ENCODE measurements at places on chromosomes 7 and 10.

DNA sequence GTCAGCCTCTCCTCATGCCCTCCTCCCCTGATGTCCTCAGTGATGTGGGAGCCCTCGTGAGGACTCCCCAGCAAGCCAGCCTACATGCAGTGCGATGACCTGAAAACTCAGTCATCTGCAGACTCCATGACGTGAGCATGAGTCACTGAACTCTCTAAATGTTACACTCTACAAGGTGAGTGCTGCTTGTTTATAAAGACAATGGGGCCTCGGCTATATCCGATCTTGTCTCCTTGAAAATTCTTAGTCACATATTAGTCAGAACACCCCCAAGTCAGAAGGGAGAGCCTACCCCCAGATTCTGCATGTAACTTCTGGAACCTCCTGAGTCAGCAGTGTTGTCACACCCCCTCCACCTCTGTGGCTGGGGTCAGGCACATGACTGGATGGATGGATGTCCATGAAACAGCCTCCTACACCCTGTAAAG lies 673.8 kb downstream of the INHBA start:
- no peak for DNase-seq

DNA sequence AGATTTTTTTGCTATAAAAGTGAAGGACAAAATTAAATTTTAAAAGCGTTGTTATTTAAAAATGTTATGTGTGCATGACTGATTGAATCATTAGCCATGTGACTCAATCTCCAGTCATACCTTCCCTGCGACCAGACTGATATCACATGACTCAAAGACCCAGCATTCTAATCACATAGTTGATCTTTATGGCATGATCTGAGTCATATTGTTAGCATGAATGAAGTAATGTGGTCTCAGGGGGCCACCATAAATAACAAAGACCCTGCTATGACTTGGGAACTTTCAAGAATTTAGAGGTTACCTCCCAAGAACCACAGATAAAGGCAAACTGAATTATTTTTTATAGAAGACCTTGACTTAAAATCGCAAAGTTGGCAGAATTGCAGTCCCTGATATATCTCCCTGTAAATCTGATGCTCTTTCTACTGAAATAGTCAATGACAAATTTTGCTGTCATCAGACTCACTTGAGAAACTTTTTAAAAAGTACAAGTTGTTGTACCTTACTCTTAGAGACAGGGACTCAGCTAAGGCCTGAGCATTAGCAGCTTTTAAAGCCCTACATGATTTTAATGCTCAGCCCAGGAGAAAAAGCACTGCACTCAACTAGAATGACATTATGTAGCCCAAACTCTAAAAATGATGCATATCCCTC lies 717.3 kb downstream of the XPNPEP1 start:
- DNase-seq: no peak

GRCh38 chr10:89392974-89393373 lies 551 bp downstream of the IFIT1 start:
- no peak for DNase-seq

- no peak for DNase-seq
Measured at GRCh38 chr7:25565002-25565401, 336.7 kb upstream of the NPVF start.

- no peak for DNase-seq
Measured at GRCh38 chr7:128197589-128197988, 43.5 kb upstream of the LEP start.

- no peak for DNase-seq
Measured at GRCh38 chr10:43282881-43283280, 16.0 kb upstream of the RASGEF1A start.

- DNase-seq: no peak
Measured at GRCh38 chr7:77458786-77459185, 42.6 kb upstream of the GSAP start.

GRCh38 chr10:10530313-10530712 lies 487.4 kb upstream of the CELF2 start:
- DNase-seq: no peak

DNA sequence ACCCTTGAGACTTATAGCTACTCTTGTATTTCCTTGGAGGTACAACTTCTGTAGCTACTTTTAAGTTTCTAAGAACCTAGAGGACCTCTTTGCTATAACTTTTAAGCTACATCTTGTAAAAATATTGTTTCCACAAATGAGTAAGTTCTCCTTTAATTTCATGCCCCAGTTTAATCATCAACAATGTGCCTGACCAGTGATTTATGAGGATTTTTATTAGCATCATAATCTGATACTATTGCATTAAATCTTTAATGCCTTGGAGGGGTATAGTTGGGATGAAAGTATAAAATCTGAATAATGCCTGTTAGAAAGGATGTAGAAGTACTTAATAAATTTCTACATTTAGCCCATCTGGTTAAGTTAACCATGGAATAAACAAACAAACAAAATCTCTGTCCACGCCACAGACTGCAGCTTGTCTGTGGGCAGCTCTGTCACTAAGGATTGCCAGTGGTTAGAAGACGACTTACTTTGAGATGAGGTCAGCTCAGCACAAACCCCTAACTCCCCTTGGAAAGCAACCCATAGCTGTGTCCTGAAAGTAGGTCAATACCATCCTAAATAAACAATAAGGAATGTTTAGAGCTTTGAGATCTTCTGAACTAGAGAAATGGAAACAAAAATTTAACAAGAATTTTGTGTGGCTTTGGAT lies 18.3 kb downstream of the UBE2D1 start:
- DNase-seq: no peak

DNA sequence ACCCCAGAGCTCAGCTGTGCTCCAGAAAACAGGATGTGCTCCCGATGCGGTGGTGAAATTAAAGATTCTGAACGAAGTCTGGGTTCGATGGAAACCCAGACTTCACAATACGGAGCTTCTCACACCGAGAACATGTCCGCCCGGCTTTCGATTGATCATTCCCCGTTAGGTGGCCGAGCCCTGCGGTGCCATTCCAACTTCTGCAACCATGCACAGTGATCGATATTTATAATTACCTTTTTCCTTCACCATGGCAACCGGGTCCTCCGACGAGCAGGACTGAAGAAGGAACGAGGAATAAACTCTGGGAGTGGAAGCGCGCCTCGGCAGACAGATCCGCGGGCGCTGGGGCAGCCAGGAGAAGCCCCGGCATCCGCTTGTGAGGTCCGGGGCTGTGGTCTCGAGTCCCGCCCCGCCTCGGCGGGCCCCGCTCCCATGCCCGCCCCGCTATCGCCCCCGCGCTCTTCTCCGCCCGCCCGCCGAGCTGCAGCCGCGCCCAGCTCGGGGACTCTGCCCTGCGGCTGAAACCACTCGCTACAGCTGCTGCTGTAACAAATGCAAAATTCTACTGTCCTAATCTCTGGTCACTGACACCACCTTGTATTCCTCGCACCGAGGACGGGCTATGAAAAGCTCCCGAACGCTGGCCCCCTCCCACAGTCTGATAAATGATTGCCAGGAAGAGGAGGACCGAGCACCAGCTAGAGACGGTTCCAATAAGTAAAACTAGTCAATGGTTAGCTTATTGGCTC lies 26.2 kb downstream of the ABLIM1 start:
- DNase-seq: peak; percentile 21

- DNase-seq: no peak
Measured at GRCh38 chr7:36969376-36969775, 245.1 kb upstream of the AOAH start.

GRCh38 chr7:106063692-106064091 lies 48.4 kb downstream of the SYPL1 start:
- no peak for DNase-seq

GRCh38 chr10:96244354-96244753 lies 27.0 kb downstream of the BLNK start:
- no peak for DNase-seq

- DNase-seq: no peak
Measured at GRCh38 chr7:131381069-131381838, 53.6 kb downstream of the MKLN1 start.

DNA sequence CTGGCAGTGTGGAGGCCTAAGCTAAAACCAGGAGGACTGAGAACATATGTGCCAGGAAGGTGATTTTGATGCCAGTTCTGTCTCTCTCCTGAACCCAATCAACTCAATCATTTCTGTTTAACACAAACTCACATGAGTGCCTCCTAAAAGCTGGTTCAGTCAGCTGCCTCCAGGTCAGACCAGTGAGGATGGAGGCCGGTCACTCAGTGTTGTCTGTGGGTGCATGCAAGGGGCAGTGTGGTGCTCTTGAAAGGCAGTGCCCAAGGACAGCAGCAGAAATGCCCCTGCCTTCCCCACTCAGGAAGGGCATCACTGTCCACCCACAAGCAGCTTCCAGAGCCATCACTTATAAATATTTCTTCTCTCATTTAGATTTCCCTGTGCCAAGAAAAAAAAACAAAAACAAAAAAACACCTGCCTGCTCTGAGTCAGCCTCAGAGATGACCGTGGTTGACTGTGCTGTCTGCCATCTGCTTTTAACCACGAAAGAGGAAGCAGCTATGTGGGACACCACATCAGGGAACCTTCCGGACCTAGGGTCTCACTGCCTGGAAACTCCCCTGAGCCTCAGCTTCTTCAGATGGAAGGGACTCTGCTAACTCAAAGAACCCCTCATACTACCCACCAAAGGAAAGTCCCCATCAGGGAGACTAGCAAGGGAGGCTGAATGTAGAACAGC lies 39.1 kb downstream of the VOPP1 start:
- DNase-seq: peak; percentile 64

DNA sequence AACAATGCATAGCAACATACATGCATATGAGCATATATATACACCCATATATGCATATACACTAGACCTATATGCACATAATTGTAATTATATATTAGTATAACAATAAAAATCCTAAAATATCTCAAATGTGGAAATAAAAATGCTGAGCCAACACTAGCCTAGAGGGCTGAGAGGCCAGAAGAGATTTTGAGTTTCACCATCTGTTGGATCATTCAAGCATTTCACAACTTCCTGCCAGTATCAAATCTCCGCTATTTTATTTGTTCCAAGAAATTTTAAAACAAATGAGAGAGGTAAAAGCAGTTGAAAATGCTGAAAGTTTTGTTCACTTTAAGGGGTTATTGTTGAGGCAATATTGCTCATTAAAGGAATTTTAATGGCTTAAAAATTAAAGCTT lies 187.0 kb downstream of the PCDH15 start:
- DNase-seq: no peak

GRCh38 chr10:27041196-27041595 lies 59.1 kb downstream of the ANKRD26 start:
- DNase-seq: no peak

DNA sequence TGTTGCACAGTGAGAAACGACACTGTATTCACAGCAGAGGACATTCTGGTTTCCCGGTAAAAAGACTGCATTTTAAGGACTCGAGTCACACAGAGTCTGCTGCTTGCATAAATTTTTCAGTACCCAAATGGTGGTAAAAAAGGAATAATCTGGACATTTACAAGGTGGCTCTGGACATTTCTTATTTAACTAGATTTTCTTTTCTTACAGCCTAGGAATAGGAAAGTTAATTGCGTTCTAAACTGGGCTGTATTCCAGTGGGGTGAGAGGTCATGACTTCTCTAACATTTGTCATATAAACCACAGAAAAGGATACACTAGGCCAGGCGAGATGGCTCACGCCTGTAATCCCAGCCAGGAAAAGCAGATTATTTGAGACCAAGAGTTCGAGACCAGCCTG lies 237.5 kb upstream of the KLF6 start:
- DNase-seq: no peak

DNA sequence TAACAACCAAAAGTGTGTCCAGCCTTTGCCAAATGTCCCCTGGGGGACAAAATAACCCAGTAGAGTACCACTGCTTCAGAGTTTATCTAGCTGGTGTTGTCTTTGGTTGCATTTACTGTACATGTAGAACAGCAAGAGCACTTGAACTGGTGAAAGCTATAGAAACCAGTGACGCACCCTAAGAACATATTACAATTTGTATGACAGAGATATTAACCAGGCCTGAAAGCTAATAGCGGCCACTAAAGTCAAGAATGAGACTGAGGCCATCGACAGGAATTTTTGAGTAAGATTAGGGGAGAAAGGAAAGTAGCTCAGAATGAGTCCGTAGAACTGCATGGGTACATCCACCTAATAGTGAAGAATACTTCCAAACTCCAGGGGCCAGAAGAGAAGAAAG lies 236.2 kb downstream of the MTERF1 start:
- no peak for DNase-seq

DNA sequence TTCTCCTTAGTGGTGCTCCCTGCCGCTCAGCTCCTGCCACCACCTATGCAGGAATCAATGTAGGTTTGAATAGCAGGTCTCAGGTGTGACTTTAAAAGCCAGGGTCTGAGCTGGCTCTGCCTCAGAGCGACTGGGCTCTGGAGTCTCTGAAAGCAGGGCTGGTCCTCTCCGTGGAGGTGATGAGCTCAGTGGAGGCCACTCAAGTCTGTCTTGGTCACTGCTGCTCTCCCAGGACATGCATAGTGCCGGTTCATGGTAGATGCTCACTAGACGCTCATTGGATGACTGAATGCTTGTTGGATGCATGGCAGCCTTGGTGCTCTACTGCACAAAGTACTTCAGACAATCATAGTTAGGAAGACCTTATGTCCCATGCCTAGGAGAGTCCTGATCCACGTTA lies 45.1 kb upstream of the PTF1A start:
- no peak for DNase-seq

- no peak for DNase-seq
Measured at GRCh38 chr7:6559896-6560295, 8.6 kb upstream of the GRID2IP start.

GRCh38 chr7:140384894-140385545 lies 13.3 kb downstream of the SLC37A3 start:
- no peak for DNase-seq

GRCh38 chr7:70799841-70800405 lies 332.0 kb upstream of the GALNT17 start:
- DNase-seq: no peak

DNA sequence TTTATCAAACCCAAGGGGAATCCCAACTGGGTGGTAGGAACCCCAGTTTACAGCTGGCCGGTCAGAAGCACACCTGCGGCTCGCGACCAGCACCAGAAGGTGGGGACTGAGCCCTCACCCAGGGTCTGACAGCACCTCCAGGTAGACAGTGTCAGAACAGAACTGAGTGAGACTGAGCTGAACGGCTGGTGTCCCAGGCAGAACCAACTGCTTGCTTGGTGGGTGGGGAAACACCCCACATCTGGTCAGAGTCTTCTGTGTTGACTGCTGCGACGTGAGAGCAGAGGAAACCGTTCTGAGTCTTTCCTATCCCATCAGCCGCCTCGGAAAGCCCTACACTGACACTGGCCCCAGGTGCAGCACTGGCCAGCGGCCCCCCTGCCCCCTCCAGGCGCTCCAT lies 160.7 kb downstream of the MAD1L1 start:
- no peak for DNase-seq

DNA sequence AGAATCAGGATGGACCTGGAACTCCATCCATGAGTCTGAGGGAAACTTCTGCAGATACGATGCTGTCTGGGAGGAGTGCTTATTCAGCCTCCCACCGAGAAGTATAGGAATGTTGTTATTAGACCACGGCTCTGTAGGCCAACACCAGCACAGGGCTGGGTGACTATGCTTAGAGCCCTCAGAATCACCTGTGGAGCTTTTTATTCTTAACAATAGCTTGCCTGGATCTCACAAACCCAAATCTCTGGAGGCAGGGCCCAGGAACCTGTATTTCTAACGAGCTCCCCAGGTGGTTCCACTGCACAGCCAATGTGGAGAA lies 55.6 kb upstream of the ARID5B start:
- no peak for DNase-seq
